ENCODE measurements at places on chromosomes 6 and 20.

GRCh38 chr20:48614593-48615274, 213.1 kb downstream of the PREX1 start:
- peak; percentile 17 for DNase-seq

GRCh38 chr6:41717392-41717736, 18.0 kb downstream of the TFEB start:
- DNase-seq, result no peak

- DNase-seq, result no peak
Observed at GRCh38 chr20:18922251-18922650, 108.7 kb downstream of the SCP2D1 start.

DNA sequence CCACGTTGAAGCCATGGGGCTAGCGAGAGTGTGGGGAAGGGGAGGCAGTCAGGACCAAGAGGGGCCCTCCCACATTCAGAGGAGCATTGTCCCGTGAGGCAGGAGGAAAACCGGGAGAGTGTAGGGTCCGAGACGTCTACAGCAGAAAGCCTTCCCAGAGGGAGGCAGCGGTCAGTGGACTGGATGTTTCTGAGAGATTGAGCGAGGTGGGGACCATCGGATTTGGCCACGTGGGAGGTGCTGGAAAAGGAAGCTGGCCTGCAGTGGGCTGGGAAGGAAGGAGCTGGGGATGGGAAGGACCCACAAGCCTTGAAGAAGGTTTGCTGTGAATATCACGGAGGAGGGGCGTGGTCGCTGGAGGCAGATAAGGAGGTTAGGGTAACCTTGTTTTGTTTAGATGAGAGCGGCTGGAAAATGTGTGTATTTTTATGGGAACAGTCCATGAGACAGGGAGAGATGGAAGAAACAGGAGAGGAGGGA, 119.0 kb upstream of the RNF24 start:
- no peak for DNase-seq

DNA sequence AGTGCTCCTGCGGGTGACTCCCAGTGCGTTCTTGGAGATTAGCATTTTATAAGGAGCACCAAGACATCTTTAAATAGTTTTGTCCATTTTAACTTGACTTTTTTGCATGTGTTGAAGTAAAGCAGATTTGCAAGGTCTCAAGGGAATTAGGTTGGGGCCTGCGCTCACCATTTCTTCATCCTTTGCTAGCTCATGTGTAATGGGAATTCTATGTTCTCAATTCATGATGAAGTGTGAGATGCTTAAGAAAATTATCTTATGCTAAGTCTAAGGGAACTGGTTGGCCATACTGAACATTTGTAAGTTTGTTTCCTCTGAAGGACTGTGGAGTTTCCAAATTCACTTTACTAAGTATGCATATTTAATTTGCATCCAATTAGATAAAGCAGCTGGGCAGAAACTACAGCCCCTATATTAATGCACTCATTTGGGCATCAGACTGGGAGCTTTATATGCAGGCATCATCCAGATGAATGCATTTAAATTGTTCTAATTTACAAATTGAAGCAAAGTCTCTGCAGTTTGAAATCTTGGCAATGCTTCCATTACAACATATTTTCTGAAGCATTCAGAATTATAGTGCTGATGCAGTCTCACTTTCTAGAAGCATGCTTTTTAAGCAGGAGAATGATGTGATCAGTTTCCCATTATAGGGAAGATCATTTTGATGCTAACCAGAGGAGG, 108.3 kb upstream of the AKAP12 start:
- no peak for DNase-seq

GRCh38 chr6:118228886-118229285, 319.2 kb upstream of the PLN start:
- DNase-seq, result no peak

- DNase-seq, result peak; percentile 39
Observed at GRCh38 chr6:107800564-107801164, 23.4 kb downstream of the SCML4 start.

DNA sequence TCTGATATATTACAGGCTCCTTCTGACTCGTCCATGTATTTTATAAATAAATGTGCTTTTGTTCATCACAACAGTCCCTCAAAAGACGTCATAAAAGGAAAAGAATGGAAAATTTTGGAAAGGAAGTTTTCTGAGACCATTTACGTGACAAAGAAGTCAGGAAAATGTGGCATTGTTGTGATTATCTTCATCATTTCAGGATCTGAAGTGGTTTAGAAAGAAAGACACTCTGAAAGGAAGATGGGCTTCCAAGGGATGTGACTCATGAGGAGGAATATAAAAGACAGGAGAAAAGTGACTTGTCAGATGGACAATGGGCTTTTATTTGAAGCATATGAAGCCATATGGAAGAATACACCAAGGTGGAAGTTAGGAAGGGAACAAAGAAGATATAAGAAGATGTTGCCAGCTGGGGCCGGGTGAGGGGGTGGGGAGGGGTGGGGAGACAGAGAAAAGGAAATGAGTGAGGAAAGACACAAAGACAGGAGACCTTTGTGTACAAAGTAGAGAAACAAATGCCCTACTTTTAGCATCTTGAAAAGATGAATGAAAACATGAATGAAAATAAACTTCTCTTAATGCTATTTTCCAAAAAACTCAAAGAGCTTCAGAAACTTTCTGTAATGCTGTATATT, 190.3 kb upstream of the PREP start:
- no peak for DNase-seq

DNA sequence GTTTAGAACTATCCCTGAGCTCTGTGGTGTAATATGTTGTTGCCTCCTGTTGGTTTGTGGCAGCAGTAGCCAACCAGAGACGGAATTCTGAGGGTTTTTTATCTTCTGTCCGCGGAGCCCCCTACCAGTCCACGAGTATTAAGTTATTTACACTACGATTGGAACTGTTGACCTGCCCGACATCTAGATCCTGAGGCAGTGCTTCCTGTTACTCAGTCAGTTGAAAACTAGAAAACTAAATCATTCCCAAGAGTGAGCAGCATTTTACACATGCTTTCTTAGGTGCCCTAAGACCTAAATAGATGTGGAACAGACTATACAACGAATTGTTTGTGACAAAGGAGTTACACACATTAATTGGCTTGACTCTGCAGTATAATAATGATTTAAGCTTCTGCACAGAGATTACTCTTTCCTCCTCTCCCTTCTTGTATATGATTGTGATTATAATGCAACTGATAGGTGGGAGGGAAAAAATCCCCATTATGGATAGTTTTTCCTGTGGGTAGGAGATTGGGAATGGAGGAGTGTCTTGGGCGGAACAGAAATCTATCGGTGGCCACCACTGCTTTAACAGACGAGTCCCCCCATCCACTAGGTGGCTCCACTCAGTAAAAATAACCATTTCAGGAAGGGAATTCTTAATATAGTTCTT, 1.7 kb downstream of the LOC128125822 start:
- DNase-seq, result peak; percentile 86

- no peak for DNase-seq
Observed at GRCh38 chr20:34573541-34574300, 15.2 kb downstream of the MAP1LC3A start.

DNA sequence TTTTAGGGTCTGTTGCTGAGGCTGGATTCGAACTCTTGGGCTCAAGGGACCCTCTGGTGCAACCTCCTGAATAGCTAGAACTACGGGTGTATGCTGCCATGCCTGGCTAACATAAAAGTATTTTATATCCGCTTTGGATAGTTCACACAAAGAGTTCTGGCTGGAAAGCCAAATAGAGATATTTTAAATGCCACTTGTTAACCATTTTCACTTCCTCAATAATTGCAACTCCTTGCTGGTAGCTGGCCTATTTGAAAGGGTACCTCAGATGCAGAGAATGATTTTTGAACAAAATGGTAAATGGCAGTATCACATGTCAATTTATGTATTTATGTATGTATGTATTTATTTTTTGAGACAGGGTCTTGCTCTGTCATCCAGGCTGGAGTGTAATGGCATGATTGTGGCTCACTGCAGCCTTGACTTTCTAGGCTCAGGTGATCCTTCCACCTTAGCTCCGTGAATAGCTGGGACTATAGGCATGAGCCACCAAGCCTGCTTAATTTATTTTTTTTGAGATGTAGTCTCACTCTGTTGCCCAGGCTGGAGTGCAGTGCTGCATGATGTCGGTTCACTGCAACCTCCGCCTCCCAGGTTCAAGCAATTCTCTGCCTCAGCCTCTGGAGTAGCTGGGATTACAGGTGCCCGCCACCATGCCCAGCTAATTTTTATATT, 12.9 kb upstream of the JARID2 start:
- no peak for DNase-seq

DNA sequence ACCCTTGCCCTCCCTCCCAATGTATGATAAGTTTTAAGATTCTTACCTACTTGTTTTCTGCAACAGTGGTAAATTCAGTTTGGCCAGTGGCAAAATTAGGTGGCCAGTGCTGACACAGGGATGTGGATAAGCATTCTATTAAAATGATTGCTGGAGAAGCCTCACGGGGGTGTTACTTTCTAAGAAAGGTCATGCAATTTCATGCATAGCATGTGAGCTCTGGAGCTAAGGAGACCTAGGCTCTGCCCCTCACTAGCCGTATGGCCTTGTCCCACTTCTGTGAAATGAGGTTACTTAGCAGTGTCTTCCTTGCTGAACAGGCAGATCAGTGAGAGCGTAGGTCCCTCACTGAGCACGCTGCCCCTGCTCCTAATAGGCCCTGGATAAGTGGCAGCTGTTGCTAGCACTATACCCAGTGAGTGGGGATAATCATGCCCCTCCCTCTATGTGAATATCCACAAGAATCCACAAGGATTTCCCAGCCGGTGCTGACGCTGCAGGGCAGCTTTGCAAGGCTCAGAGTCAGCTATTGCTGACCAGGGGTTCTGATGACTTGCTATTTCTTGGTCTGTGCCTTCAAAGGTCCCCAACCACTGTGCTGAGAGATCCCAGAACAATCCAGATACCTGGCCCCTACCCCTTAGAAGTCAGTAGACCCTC, 86.5 kb upstream of the MRPS10 start:
- no peak for DNase-seq

GRCh38 chr6:159259441-159260125, 90.4 kb downstream of the FNDC1 start:
- DNase-seq, result no peak

GRCh38 chr20:64145458-64146300, 18.6 kb upstream of the MYT1 start:
- DNase-seq, result no peak

GRCh38 chr6:86707545-86708120, 229.7 kb upstream of the HTR1E start:
- DNase-seq, result no peak

DNA sequence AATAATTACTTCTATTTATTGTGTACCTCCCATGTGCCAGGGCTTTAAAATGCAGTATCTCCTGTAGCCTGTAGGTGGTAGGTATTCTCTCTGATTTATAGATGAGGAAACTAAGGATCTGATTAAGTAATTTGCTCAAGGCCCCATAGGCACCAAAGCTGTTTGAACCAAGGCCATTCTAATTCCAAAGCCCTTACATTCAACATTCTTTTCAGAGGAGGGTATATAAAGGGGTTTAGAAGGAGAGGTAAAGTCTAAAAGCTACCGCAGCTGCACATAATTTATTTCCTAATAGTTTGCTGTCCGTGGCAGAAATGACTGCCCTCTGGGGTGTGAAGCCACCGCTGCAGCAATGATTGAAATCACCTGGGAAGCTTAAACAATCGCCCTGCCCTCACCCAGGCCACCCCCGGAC, 95.0 kb upstream of the FAM8A1 start:
- peak; percentile 48 for DNase-seq

DNA sequence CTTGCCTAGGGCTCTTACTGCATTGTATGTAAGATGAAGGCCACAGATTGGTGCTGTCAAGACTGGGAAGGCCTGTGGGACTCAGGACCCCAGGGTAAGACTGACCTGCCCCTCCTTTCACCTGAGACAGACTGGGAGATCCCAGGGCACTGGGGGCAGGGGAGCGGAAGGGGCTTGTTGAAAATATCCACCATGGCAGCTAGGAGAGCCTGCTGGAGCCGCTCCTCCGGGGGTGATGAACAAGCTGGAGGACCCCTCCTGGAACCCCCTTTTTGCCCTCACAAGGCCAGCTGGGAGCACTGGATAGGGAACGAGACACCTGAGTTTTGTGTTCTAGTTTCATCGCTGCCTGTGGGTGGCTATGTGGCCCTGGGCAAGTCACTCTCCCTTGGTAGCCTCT, 9.2 kb upstream of the SDCBP2 start:
- DNase-seq, result no peak

DNA sequence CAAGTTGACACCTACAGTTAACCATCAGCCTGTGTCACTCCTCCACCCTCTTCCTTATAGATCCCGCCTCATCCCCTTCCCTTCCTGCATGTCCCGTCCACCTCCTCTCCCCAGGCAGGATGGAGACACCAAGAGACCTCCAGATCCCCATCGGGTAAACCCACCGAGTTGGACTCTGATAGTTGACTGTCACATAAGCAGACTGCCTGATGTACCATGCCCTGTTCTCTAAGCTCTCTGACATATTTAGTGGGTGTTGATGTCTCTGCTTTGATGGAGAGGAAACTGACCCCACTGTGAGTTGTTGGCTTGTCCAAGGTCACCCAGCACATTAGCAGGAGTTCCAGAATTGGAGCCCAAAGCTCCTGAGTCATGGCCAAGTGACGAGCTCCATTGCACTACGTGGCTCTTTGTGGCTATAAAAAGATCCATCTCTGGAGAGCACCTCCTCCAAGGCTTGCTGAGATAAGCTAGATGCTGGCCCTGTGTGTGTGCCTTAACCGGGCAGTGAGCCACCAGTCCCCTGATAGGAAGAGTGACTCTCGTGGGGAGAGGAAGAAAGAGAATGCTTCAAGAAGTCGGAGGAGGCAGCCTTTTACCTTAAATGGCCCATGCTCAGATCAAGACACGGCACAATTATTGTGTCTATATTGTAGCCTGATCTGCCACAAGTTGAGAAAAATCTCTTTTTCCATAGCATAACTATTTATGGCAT, 236.0 kb upstream of the ECI2 start:
- DNase-seq, result peak; percentile 30

GRCh38 chr6:208938-209337, 83.3 kb upstream of the DUSP22 start:
- no peak for DNase-seq

GRCh38 chr6:111758608-111759329, 114.5 kb downstream of the FYN start:
- no peak for DNase-seq

DNA sequence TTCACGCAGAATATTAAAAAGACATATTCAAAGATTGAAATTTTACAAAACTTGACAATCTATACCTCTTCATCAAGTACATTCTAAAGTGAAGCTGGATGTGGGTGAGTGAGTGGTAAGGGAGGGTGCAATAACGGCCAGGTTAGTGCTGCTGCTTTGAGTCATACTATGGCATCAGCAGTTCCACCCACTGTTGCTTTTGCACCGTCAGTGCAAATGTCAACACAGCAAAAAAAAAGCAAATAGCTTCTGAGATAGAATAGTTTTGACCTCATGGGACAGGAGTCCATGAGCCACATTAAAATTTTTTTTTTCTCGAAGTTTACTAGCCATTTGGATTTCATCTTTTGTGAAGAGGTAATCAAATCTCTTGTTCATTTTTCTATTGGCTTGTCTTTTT, 31.8 kb downstream of the PSMF1 start:
- DNase-seq, result no peak

GRCh38 chr6:21802175-21802822, 208.7 kb downstream of the SOX4 start:
- no peak for DNase-seq

GRCh38 chr6:110067837-110068591, 89.9 kb downstream of the GPR6 start:
- no peak for DNase-seq

Data from hematopoietic multipotent progenitor cell treated with erythropoietin and hydrocortisone succinate and interleukin-3 and kit ligand, for 4 days (in vitro differentiated cells).